ENCODE measurements at places on chromosomes 7 and 10.

DNA sequence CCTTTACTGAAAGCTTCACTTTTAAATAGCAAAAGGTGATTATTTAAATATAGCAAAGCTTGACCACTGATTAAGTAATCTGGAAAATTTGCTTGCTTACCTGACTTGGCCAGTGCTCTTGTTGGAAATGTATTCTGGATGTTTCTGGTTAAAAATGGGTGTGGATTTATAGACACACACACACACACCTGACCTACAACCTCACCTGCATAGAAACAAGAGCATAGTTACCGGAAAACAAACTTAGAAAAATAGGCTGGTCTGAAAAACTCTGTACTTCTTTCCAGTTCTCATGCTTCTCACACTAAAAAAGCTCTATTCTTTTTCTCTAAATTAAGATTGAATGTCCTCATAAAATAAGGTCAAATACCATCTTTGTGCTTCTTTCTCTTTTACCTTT lies at the start of gene AGR3:
Gene AGR3, minus strand, starts transcription at position 140 of the 400 bp plus-strand sequence. CDS start 3,365 bp downstream, outside the sequence.
- no peak for DNase-seq

DNA sequence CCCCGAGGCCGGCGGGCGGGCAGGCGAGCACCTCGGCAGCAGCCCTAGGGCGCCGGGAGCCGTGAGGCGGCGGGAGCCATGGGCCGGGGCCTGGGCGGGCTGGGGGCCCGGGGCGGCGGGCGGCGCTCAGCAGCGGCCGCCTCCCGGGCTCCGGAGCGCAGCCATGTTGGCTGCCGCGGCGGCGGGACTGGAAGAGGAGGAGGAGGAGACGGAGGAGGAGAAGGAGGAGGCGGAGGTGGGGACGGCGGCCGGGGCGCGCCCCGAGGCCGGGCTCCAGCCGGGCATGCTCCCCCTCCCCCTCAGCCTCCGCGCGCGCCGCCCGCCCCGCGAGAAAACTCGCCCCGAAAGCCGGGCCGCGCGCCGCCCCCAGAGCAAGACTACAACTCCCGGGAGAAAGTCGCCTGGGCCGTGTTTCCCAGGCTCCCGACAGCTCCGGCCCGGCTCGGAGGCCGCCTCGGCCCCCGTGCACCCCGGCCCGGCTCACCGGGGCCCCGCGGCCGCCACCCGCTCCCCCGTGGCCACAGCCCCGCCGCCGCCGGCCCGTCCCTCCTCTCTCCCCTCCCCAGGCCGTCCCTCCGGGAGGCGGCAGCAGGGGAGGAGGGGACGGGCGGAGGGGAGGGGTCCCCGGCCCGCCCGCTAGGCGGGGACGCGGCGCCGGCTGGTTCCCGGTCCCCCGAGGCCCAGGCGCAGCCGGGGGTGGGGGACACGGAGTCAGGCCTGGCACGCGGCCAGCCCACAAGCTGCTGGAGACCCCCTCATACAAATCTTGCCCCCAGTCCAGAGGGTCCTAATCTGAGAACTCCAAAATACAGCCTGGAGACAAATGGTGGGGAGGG lies at the start of gene DLG5:
Gene DLG5, minus strand, starts transcription at position 190 of the 836 bp plus-strand sequence. CDS start 235 bp downstream, outside the sequence.
- DNase-seq: no peak

GRCh38 chr7:2965301-2965700 lies 78.4 kb downstream of the CARD11 start:
- DNase-seq: no peak

GRCh38 chr10:23693925-23694324 lies 255.1 kb downstream of the OTUD1 start:
- no peak for DNase-seq

All from activated T-helper 1 cell treated with anti-CD3 and anti-CD28 coated beads, Interleukin-2, amount 50 U/mL, for 16 hours (primary cell).